ENCODE measurements at places on chromosomes 13 and 19.

DNA sequence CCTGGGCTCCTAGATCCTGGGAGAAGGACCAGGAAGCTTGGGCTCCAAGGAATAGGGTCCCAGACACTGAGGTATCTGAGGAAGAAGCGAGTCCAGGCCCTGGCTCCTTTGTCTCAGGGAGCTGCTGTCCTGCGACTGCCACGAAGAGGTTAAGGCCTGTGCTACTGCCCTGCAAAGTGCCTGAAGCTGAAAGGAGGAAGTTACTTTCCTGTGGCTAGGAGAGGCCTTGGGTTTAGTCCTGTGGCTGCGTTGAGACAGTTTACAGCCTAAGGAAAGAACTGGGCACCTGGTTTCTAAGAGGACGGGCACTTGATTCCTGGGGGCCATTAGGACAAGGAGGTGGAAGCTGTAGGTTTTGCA is 2.8 kb downstream of the MYADM start:
- DNase-seq, result no peak
- peaks cover 47% of the 10 kb centered on the region for H3K4me1 ChIP-seq
- peak overlapping the region; percentile 81 for H3K4me3 ChIP-seq

DNA sequence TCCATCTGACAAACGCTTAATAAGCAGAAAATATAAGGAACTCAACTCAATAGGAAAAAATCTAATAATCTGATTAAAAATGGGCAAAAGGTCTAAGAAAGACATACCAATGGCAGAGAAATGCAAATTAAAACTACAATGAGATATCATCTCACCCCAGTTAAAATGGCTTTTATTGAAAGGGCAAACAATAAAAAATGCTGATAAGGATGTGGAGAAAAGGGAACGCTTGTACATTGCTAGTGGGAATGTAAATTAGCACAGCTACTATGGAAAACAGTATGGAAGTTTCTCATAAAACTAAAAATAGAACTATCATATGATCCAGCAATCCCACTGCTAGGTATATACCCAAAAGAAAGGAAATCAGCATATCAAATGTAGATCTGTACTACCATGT is 508.8 kb upstream of the GPC6 start:
- H3K27me3 ChIP-seq, result no peaks in the 10 kb centered on the region
- no peaks in the 10 kb centered on the region for H3K4me1 ChIP-seq
- H3K36me3 ChIP-seq, result no peaks in the 10 kb centered on the region
- no peak for DNase-seq
- no peak overlapping the region for H3K27ac ChIP-seq

- peaks cover 3% of the 10 kb centered on the region for H3K4me1 ChIP-seq
- peaks cover 11% of the 10 kb centered on the region for H3K36me3 ChIP-seq
- H3K27ac ChIP-seq, result no peak overlapping the region
- no peak overlapping the region for H3K4me3 ChIP-seq
Observed at GRCh38 chr13:24905242-24905641, 141.3 kb downstream of the RNF17 start.

DNA sequence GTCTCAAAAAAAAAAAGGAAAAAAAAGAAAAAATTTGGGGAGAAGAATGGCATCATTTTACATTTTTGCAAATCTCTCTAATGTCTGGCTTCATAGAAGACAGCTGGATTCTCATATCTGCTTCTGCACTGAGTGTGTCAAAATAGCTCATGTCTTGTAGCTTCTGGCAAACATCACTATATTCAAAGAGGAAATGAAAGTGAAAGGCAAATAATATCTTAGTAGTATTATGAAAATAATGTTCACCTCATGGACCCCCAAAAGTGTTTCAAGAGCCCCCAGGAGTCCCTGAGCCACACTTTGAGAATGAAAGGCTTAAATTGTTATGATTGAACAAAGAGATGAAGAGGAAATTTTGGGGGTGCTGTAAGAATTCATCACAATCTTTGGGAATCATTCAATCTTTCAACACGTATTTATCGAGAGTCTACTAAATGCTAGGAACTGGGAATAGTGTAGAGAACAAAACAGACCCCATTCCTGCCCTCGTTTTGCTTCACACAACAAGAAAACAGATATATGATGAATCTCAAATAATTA is 1.2 kb upstream of the SLC6A16 start:
- peak overlapping the region; percentile 12 for H3K4me3 ChIP-seq
- no peak overlapping the region for H3K27ac ChIP-seq
- no peaks in the 10 kb centered on the region for H3K27me3 ChIP-seq
- H3K36me3 ChIP-seq, result peaks cover 10% of the 10 kb centered on the region

DNA sequence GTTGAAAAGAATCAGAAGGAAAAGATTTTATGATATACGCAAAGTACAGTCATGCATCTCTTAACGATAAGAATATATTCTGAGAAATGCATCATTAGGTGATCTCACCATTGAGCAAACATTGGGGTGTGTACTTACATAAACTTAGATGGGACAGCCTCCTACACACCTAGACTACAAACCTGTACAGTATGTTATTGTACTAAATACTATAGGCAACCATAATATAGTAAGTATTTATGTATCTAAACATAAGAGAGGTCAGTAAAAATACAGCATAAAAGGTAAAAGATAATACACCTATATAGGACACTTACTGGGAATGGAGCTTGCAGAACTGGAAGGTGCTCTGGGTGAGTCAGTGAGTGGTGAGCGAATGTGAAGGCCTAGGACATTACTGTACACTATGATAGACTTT is 254.6 kb downstream of the SPRY2 start:
- no peak overlapping the region for H3K4me3 ChIP-seq
- no peak overlapping the region for H3K27ac ChIP-seq
- no peaks in the 10 kb centered on the region for H3K36me3 ChIP-seq
- no peak for DNase-seq

- peaks cover 6% of the 10 kb centered on the region for H3K4me1 ChIP-seq
- H3K27me3 ChIP-seq, result peaks cover 54% of the 10 kb centered on the region
- H3K27ac ChIP-seq, result no peak within 1 kb of the TSS
- H3K36me3 ChIP-seq, result no peaks in the 10 kb centered on the region
- no peak for DNase-seq
Observed at GRCh38 chr19:33193865-33194362, at the start of gene LRP3. LRP3 (plus strand) TSS chr19:33194330; CDS start chr19:33194786, 456 bp downstream.

DNA sequence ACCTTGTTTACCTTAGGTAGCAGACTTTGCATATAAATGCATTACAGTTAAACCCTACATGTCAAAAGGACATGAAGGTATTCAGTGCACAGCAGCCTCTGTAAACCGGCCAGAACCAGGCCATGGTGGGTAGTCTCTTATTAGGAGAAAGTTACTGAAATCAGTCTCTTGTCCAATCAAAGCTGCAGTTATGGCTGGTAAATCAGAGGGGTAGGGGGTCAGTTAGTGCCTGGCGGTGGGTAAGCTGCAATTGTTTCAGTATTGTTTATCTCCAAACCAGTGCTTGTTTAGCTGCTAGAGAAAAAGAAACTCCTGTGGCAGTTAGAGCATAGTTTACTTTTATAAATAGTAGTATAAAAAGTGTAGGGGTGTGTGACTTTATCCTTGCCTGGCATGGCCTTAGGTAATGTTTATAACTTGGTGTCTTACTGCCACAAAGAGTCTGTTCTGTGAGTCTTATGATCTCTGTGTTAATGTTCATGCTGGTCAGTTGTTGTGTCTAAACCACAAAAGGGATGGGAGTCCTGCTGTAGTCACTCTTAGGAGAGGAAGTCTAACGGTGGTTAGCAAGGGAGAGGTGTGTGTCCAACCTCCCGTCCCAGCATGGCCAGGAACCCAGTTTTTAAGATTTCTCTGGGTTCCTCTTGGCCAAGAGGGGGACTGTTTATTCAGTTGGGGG is 28.0 kb downstream of the CHST8 start:
- H3K27ac ChIP-seq, result no peak overlapping the region
- H3K27me3 ChIP-seq, result peaks cover 8% of the 10 kb centered on the region
- H3K4me1 ChIP-seq, result no peaks in the 10 kb centered on the region
- H3K36me3 ChIP-seq, result no peaks in the 10 kb centered on the region

GRCh38 chr13:77861741-77862140 is 56.9 kb downstream of the EDNRB start:
- H3K27me3 ChIP-seq, result peaks cover 23% of the 10 kb centered on the region
- H3K36me3 ChIP-seq, result no peaks in the 10 kb centered on the region
- H3K4me1 ChIP-seq, result no peaks in the 10 kb centered on the region
- no peak for DNase-seq
- no peak overlapping the region for H3K4me3 ChIP-seq

DNA sequence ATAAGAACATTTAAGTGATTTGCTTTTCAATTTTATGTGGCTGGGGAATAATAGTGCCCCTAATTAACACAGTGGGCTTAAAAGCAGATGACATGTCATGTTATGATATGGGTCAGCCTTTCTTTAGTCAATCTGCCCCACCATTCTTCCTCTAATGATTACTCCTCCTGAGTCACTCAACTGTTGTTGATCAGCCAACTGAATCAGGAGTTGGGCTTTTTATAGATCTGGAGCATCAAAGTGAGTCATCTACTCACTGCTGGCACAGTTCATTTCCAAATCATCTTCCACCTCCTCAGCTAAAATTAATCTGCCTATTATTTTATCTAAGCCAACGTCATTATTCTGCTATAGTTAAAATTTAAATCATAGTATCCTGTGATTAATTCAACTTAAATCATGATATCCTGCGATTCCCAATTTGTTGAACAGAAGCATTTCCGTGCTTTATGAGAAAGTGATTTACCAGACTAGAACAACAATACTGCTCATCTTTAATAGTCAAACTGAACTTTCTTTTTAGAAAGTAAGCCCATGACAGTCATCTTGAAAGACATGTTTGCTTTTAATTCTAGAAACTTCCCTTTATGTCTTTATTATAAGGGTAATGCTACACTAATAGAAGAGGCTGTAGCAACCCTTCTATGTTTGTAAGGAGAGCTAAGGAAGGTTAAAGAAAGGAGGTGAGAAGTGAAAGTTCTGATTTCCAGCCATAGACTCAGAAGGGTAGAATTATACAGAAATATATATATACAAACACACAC is 551.4 kb downstream of the TBC1D4 start:
- H3K36me3 ChIP-seq, result no peaks in the 10 kb centered on the region
- DNase-seq, result no peak
- H3K4me1 ChIP-seq, result no peaks in the 10 kb centered on the region

DNA sequence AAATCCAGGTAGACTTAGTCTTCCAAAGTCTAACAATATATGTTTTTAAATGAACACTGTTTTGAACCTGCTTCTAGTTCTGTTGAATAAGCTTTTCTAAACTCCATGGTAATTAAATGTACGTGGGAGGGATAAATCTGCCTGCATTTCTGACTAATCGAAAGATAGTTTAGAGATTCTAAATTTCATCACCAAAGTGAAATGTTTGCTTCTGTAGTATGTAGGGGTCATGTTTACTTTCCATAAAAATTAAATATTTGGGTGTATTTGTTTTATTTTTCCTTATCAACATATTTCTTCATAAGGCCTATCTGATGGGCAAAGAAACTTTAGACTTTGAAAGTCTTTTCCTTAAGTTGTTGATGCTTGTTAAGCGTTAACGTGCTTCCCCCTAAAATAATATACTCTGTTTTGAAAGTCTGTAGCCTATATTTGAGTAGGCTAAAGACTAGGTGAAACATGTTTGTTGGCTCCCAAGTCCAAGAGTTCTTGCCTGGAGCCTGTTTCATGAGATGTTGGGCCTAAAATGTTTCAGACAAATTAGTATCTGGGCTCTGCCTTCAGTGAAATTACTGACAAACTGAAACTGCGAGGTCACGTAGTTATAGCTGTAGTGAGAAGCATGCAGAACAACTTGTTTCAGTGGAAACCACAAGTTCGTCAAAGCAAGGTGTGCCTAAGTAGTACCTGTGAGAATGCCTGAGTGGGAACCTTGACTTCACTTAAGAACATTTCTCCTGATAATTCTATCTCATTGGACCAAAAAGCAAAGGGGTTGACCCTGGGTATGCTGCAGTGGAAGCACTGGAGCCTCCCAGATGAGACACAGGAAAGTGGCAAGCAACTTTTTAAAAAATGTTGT is 126.2 kb downstream of the LMO7 start:
- peak overlapping the region; percentile 94 for H3K27ac ChIP-seq
- no peaks in the 10 kb centered on the region for H3K36me3 ChIP-seq
- no peaks in the 10 kb centered on the region for H3K27me3 ChIP-seq
- H3K4me3 ChIP-seq, result peak overlapping the region; percentile 83
- peaks cover 38% of the 10 kb centered on the region for H3K4me1 ChIP-seq
- DNase-seq, result no peak

DNA sequence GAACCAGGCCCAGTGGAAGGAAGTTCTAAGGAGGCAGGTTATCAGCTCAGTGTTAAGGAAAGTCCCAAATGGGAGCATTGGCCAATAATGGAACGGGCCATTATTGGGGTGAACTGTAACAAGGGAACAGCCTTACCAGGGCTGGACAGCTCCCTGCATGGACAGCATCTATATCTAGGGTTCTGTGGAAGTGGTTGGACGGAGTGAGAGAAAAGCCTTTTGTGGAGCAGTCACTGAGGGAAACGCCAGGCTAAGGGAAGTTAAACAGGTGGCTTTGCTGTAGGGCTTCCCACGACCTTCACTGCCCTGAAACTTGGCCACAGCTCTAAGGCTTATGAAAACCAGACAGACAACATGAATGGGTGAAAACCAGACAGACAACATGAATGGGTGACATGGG is 17.0 kb downstream of the POU2F2 start:
- peaks cover 11% of the 10 kb centered on the region for H3K36me3 ChIP-seq
- peak overlapping the region; percentile 81 for H3K27ac ChIP-seq
- DNase-seq, result no peak
- no peaks in the 10 kb centered on the region for H3K27me3 ChIP-seq
- peaks cover 15% of the 10 kb centered on the region for H3K4me1 ChIP-seq
